AG08396 (cell line): ENCODE measurements at places on chromosomes 6 and 20.

GRCh38 chr6:111015389-111016124, 33.7 kb downstream of the RPF2 start:
- DNase-seq, result no peak

GRCh38 chr6:2108700-2109306, 136.6 kb downstream of the GMDS start:
- no peak for DNase-seq

DNA sequence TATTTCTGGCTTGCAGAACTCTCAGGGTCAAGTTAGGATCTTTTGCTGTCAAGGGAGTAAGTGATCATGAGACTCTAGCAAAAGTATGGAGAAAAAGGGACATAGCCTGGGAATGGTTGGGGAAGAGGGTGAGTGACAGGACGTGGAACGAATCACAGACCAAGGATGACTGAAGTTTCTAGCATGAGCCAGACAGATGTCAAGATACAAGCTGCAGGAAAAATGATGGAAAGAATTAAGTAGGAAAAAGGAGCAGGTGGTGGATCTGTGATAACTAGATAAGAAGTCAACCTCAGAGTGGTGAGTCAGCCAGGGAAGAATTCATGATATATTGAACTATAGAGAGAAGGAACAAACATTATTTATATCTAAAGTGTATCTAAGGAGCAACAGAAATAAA, 159.8 kb upstream of the SYNDIG1 start:
- no peak for DNase-seq

DNA sequence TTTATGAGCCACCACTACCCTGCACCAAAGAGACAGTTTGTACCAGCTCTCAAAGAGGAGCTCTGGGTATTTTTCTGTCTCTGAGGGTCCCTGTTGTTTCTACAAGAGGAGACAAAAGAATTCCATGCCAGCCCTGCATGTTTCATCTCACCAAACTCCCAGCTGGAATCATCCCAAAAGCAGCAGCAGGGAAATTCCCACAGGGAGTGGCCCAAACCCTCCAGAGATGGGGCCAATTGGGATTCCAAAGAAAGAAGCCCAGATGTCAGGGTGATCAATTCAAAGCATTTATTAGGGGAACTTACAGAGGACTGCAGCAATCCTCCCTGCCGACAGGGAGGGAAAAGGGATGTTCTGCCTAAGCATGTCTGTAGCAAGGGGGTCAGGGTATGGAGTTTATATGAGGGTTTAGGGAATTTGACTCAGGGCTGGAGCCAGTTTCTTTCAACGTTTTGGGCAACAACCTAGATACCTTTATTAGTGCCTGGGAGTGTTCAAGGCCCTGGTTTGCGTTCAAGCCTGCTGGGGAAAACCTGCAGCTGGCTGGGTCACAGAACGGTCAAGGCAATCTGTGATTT, 47.2 kb downstream of the MUC22 start:
- DNase-seq, result peak; percentile 38

DNA sequence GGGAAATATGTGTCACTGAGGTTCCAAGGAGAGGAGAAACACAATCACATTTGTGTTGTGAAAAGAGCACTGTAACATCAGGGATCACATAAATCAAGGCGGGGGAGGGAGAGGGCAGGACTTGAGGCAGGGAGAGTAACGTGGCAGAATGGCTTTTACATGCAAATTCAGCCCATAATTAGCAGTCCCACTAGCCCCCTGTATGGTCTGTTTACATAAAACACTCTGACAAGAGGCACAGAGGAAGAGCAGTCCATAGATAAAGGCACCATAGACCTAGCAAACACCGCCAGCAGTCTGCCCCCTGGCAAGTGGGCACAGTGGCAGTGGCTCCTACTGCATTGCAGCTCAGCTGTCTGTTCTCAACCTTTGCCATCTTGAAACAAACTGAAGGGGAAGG, 82.7 kb downstream of the LYRM2 start:
- DNase-seq, result no peak

DNA sequence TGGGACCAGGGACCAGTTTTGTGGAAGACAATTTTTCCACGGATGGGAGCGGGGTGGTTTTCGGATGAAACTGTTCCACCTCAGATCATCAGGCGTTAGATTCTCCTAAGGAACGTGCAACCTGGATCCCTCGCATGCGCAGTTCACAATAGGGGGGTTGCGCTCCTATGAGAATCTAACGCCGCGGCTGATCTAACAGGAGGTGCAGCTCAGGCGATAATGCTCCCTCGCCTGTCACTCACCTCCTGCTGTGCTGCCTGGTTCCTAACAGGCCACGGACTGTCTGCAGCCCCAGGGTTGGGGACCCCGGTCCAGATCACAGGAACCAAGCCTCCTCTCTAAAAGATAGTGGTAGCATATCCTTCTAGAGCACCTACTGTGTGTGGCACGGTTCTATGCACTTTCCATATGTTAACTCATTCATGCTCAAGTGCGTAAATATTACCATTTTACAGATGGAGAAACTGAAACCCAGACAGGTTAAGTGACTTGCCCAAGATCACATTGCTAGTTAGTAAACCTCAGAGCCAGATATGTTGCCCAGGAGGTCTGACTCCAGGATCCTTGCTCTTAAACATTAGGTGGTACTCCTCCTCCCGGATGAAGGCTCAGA, 25.3 kb downstream of the SPDEF start:
- no peak for DNase-seq
